Transverse colon (tissue), 4 donors: ENCODE measurements at places on chromosomes 3 and 15. TPM values are rescaled to one million over a fixed set of nuclear protein-coding genes. Genes with fewer than 3 reads are reported as not detected.

GRCh38 chr3:23537101-23537551, 268.6 kb upstream of the UBE2E1 start:
- DNase-seq: no peak

The STRA6 gene
- not detected for total RNA-seq

GRCh38 chr3:43632269-43632733, 10.5 kb upstream of the ANO10 start:
- DNase-seq: no peak

GRCh38 chr3:42735615-42736014, 33.0 kb upstream of the HHATL start:
- DNase-seq: no peak

The DNAJA4 gene
- 44.5 TPM for total RNA-seq

- peak; percentile 60 for DNase-seq
Observed at GRCh38 chr15:101489237-101489598, 289 bp downstream of the PCSK6 start.

The HYAL3 gene
- 0.79 TPM for total RNA-seq

DNA sequence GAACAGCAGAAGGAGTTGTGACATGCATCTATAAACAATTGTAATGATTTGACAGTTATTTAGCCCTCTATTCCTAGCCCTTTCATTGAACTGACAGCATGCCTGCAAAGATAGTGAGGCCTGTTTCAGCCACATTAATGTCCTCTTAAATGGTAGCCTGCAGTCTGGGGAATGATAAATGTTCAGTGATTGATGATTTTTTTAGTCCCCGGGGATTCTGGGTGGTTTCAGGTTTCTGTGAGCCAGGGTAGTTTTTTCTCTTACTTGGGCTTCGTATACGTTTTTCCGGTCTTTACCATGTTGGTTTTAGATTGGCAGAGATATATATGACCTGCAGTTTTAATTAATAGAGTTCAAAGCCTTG, 172.0 kb downstream of the TCF12 start:
- DNase-seq: no peak

GRCh38 chr3:35071772-35072171, 567.6 kb upstream of the ARPP21 start:
- DNase-seq: no peak

DNA sequence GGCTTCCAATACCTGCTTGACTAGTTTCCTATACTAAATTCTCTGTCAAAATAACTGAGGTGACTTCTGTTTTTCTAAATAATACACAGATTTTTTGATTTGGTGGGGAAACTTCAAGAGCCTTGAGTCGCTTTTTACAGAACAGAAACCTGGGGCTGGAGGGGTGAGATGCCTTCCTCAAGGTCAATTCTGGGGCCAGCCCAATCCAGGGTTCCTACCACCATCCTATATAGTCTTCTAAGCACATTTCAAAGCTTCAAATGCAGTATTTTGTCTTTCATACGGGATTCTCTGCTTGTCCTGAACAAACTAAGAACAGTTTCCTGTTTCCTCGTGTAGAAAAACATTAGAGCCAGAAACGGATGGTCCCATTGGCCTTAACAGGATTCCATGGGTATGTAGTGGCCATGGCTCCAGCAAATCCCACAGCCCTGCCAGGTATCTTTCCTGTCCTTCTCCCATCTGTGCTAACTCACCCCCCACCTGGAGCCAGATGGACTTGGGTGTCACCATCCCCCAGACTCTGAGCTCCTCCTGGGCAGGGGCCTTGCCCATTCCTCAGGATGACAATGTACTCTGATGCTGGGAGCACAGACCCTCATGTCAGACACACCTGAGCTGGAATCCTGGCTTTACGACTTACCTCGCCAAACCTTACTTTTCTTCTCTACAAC, 146.9 kb downstream of the KLF13 start:
- DNase-seq: no peak

- DNase-seq: no peak
Observed at GRCh38 chr15:22815766-22816165, 22.7 kb upstream of the NIPA2 start.

The NANOGP8 gene
- total RNA-seq: not detected

DNA sequence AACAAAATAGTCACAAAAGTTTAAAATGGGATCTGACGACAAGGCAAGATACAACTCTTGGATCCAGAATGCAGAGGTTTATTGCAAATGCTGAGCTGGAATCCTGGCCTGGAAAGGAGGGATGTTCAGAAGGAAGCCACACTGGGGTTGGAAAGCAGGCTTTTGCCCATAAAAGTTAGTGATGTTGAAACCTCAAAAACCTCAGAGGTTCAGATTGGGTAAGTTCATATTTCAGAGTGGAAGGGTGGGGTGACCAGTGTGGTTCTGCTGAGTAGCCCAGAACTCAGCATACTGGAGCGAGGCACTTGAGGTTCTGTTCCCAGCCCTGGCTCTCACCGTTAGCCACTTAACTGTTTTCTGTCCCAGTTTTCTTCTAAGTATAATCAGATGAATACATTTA, 114.0 kb upstream of the OSTN start:
- no peak for DNase-seq

GRCh38 chr3:114764056-114764492, 383.0 kb downstream of the ZBTB20 start:
- peak; percentile 43 for DNase-seq

The ABHD6 gene
- 28.9 TPM for total RNA-seq

The ARHGEF26 gene
- total RNA-seq: 13.3 TPM

GRCh38 chr15:33154351-33155166, 40.0 kb downstream of the FMN1 start:
- peak; percentile 30 for DNase-seq

The MME gene
- total RNA-seq: 0.95 TPM

DNA sequence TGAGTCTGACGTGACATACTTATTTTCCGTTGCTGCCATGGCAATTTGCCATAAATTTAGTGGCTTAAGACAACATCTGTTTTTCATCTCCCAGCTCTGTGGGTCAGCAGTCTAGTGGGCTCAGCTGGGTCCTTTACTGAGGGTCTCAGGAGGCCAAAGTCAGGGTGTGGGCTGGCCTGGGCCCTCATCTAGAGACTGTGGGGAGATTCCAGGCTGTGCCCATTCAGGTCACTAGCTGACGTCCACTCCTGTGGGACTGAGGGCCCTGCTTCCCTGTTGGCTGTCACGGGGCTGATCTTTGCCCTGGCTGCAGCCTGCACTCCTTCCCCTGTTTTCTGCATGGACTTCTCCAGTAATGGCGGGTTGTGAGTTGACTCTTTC, 19.1 kb downstream of the FGD5 start:
- DNase-seq: no peak

The IMPG2 gene
- 0.37 TPM for total RNA-seq

GRCh38 chr15:80419546-80419945, 15.4 kb downstream of the ARNT2 start:
- DNase-seq: no peak

The SPESP1 gene
- not detected for total RNA-seq

The RARB gene
- total RNA-seq: 2.4 TPM

The XCR1 gene
- not detected for total RNA-seq

The C3orf49 gene
- total RNA-seq: not detected

GRCh38 chr3:61877359-61878138, 316.2 kb downstream of the PTPRG start:
- no peak for DNase-seq

GRCh38 chr3:67526246-67526645, 128.2 kb downstream of the SUCLG2 start:
- no peak for DNase-seq

The CAPN3 gene
- 35.2 TPM for total RNA-seq

DNA sequence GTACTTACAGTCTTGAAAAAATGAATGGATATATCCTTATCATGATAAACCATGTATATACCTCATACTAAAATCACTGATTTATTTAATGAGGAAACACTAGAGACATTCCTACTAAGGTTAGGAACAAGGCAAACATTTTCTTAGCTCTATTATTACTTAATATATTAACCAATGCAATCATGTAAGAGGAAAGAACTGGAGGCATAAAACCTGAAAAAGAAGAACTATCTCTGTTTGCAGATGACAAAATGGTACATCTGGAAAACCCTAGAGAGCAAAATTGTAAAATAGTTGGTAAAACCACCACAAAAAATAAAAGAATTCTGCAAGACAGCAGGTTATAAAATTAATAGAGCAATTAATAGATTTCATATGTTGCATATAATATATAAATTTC, 81.2 kb downstream of the KLF13 start:
- no peak for DNase-seq

- DNase-seq: no peak
Observed at GRCh38 chr15:73321496-73322450, 47.0 kb downstream of the HCN4 start.

- no peak for DNase-seq
Observed at GRCh38 chr15:28131946-28132345, 32.8 kb upstream of the OCA2 start.

The LRRFIP2 gene
- 177 TPM for total RNA-seq
